ENCODE measurements at places on chromosomes 11 and 22. TPM values are rescaled to one million over a fixed set of nuclear protein-coding genes. Genes with fewer than 3 reads are reported as not detected.
A peak's percentile ranks its signal among the peaks of the same experiment; 100 is the strongest.

Gene BACE1
- 0.48 TPM for total RNA-seq

Gene LRP4
- total RNA-seq = 0.02 TPM

Gene MEI1
- 60.0 TPM for total RNA-seq

Gene ARL2
- total RNA-seq = 65.3 TPM

Gene SCGB1A1
- not detected for total RNA-seq

Gene SLC22A9
- not detected for total RNA-seq

Gene BRSK2
- not detected for total RNA-seq

Gene RIMBP3B
- 0.84 TPM for total RNA-seq

Gene SCUBE2
- total RNA-seq = 0.35 TPM

DNA sequence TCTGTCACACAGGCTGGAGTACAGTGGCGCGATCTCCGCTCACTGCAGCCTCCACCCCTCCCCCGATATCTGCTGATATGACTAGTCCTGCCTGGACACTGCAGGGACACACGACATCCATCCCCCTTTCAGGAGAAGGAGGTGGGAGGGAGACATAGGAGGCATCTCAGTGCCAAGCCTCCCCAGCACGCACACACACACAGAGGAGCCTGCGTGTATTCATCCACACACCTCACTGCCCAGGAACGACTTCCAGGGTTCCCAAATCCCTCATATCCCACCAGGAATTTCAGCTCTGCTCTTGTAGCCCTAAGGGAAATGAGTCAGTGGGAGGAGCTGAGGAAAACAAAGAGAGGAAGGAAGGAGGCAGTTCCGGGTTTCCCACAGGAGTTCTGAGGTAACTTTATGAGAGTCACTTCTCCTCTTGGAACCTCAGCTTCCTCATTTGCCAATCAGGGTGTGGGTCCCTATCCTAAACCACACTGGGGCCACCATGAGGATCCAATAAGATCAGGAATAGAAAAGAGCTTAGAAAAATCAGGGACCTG, 37.2 kb upstream of the ACER3 start:
- DNase-seq = no peak

GRCh38 chr11:15801126-15801525, 555.2 kb downstream of the SOX6 start:
- no peak for DNase-seq

GRCh38 chr11:78603792-78604191, 29.1 kb upstream of the NARS2 start:
- no peak for DNase-seq

DNA sequence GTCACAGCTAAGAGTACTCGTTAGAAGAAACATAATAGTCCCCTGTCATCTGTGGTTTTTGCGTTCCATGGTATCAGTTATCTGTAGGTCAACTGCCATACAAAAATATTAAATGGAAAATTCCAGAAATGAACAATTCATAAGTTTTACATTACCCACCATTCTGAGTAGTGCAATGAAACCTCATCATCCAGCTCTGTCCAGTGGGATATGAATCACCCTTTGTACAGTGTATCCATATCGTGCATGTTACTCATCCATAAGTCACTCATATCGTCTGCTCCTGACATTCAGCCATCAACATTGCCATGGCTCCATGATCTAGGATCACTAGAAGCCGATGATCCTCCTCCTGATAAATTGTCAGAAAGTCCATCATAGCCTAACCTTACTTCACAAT, 174.9 kb upstream of the C11orf87 start:
- no peak for DNase-seq

DNA sequence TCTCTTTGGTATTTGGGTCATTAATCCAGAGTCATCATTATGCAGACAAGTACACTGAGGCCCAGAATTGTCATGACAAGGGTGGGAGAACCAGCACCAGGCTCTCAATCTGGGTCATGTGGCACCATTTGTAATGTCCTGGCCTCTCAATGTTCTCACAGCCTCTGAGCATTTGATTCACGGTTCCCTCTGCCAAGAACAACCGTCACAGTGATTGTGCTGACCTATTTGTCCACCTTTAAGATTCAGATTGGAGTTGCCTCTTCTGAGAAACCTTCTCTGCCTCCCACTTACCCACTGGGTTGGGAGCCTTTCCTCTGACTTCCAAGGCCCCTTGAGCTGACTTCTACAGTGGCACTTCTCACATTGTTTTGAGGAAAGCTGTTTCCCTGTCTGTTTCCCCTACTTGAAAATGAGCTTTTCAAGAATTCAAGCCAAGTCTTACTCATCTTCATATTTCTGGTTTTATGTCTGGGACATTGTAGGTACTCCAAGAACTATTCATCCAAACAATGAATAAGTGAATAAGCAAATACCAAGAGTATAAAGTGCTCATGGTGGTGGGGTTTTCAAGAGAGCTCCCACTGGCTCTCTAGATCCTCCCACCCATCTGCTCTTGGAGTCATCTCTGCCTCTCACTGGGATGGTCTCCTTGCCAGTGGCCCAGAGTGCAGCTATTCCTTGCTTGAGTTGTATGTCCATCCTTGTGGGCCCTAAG, 126.4 kb upstream of the E2F8 start:
- DNase-seq = no peak

GRCh38 chr11:75656044-75656727, 12.7 kb downstream of the MAP6 start:
- no peak for DNase-seq

DNA sequence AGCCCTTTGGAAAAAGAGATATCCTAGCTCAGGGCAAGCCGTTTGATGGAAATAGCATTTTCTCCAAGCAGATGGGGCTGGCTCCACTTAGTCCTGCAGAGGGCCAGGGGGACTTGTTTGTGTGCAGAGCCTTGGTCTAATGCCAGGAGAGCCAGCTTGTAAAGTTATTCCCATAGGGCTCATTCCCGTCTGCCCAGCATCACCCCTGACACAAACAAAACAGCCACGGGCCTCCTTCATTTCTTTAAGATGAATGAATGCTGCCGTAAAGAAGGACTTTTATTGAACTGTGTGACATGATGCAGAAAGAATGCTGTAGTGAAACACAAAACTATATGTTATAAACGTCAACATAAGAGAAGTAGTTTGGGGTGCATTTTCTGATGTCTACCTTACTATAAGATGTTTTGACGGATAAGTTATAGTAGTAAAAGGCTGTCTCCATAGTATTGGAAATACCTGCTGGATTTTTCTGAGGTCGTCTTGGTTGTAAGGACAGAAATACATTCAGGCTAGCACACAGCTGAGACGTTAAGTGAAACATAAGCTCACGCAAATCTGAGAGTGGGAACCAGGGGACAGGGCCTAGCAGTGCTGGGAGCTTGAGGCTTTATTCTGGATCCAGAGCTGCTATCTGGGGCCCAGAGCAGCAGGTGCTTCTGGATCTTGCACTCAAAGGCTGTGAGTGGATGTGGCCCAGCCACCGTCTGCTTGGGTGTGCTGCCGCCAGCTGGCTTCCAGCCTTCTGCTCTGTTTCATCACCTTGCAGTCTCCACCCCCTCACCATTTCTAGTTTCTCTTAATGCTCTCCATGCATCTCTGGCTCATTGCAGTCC, 53.3 kb downstream of the NCAM1 start:
- no peak for DNase-seq

DNA sequence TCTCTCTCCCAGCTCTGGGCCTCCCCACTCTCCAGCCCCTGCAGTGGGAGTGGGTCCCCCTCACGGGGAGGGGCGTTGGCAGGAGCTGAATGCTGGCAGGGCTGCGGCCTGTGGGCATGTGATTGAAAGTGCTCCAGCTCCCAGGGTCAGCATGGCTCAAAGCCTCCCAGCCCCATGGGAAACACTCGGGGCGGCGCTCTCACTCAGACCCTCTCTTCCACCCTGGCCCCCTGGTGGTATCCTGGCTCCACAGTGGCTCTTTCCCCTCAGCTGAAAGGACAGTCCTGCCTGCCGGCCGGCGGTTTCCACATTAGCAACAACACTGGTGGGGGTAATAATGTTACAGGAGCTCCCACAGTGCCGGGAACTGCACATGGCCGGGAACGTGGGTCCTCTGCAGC, 35.5 kb downstream of the POLR3H start:
- no peak for DNase-seq

GRCh38 chr22:45757936-45758335, 86.3 kb downstream of the ATXN10 start:
- no peak for DNase-seq

DNA sequence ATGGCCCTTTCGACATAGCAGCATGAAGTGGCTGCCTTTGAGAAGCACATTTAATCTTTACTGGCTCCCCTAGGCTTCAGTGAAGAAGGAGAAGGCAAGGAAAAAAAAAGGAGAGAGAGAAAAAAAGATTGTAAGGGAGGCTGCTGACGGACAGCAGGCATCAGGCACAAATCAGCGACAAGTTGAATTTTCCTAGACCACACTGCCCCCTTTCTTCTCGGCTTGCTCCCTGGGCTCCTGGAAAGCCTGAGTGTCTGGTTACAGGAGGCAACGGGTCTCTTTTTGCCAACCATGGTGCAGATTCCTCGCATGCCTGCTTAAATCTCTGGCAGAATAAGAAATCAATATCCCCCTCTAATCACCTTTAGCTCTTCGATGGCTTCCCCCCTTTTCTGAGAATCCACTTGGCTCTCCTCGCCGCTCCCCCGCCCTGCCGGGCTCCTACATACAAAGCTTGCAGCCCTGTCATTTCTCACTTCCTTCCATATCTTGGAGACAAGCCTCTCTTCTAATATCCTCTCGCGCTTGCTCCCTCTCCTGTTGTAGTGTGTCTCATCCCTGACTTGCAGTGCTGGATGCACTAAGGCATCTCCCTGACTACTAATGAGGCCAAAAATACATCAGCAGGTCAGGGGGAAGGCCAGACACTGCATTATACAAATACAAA, 14.3 kb downstream of the BLID start:
- DNase-seq = no peak

GRCh38 chr11:128302425-128303186, 284.8 kb downstream of the ETS1 start:
- DNase-seq = peak; percentile 92

DNA sequence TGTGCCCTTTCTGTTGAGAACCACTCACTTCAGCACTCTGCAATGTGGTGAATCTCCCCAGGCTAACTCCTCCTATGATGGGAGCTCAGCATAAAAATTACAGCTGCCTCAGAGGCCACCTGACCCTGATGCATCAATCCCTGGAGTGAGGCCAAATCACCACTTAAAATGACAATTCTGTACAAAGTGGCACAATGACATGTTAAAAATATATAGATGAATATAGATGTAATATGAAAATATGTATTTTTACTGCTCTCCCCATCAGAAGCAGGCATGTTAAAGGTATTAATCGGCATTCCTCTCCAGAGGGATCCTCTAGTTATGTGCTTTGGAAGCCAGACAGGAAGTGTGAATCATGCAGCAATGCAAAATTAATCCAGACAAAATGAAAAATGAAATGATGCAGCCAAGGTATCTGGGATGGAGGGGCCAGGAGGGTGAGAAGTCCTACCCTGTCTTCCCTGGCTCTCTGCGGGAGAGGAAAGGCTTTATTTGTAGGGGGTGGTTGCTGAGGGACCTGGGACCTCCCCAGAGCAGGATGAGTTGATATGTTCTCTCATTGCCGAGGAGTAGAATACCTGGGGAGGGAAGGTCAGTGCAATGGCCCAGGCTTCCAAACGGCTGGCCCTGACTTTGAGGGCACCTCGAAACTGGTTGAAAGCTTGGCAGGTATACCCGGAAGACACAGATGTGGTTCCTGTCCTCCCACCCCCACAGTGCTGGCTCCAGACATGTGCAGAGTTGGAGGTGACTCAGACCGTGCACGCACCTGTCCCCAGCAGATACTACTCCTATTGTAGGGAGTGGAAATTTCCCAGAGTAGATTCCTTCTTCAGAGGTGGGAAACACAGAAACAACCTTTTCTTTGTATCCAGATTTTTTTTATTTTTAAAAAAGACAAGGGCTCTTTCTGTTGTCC, 347.9 kb upstream of the NCAM1 start:
- no peak for DNase-seq

DNA sequence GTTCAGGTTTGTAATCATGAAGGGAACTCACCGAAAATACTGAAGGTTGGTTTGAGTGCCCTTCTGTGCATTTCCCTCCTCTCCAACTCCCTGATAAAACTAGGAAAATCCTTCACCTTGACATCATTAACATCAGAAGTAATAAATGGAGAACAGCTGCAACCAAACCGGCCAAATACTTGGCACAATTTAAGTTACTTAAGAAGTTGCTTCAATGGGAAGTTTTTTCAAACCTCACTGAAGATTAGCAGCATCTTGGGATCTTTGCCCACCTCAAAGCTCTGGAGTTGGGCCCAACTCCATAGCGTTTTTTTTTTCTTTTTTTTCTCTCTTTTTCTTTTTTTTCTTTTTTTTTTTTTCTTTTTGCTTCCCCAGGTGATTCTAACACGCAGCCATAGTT, 784.8 kb downstream of the KCNA4 start:
- DNase-seq = no peak

- DNase-seq = no peak
Observed at GRCh38 chr11:47189100-47189834, 3.0 kb upstream of the PACSIN3 start.

GRCh38 chr11:13463779-13464290, 813 bp upstream of the BTBD10 start:
- no peak for DNase-seq

DNA sequence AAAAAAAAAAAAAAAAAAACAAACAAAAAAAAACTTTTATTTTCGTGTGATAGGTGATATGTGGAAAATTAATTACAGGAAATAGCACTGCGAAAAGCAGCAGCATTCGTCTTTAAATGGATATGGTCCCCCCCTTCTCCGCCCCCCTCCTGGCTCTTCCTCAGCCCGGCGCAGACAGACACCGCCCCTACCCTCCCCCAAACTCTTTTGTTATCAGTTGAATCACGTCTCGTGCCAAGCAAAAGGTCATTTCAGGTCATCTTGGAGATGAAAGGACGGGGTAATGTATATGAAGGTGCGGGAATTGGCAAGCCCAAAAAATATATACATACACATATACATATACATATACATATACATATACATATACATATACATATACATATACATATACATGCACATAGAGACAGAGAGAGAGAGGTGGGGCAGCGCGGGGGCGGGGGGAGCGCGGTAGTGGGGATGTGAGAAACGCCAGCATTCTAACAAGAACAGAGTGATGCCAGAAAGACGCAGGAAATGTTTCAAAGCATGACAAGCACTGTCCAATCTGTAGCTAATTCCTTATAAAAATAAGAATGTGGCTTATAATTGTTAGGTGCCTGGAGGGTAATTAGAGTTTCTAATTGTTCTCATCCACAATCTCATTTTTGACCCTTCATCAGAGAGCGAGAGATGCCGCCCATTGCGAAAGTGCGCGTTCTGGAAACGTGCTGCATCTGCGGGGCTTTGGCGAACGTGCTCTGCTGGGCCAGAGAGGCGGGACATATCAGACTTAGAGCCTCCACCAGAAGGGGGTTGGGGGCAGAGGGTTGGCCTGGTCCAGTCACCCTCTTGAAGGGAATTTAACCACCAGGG, 214.5 kb upstream of the UBASH3B start:
- no peak for DNase-seq
